Skeletal muscle tissue (tissue), 5 donors: ENCODE measurements at places on chromosomes 4 and X. TPM values are rescaled to one million over a fixed set of nuclear protein-coding genes. Genes with fewer than 3 reads are reported as not detected.

Gene PRSS12
- total RNA-seq, result 10.4 TPM

Gene ADAMTS3
- total RNA-seq, result 2.1 TPM

Gene SCML2
- 7.3 TPM for total RNA-seq

Gene ZDHHC15
- 3.7 TPM for total RNA-seq

Gene FHDC1
- 3.7 TPM for total RNA-seq

Gene TMPRSS11D
- not detected for total RNA-seq
